ENCODE measurements at places on chromosomes 2 and 18.

- DNase-seq = no peak
Observed at GRCh38 chr2:209097168-209097567, 326.7 kb upstream of the MAP2 start.

GRCh38 chr2:235709124-235709813 is 215.4 kb downstream of the AGAP1 start:
- no peak for DNase-seq

- no peak for DNase-seq
Observed at GRCh38 chr2:148515976-148516375, 128.6 kb upstream of the EPC2 start.

DNA sequence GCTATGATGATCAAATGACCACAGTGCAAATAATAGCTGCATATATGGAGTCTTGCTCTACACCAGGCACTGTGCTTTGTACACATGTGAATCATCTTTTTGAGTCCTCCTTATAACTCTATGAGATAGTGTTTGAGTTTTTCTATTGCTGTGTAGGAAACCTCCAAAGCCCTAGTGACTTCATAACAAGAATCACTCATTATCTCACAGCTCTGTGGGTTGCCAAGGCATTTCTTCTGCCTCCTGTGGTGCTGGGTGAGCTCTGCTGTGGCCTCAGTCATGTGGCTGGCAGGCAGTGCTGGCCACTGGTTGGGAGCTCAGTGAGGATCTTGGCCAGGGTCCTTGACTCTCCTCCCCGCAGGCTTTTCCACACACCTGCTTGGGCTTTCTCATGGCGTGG is 153.4 kb downstream of the CAPN13 start:
- DNase-seq = no peak

- no peak for DNase-seq
Observed at GRCh38 chr2:26141145-26141769, 31.6 kb upstream of the GAREM2 start.

- no peak for DNase-seq
Observed at GRCh38 chr2:31322371-31322770, 88.4 kb downstream of the EHD3 start.

- DNase-seq = no peak
Observed at GRCh38 chr2:36449213-36449612, 93.6 kb downstream of the CRIM1 start.

DNA sequence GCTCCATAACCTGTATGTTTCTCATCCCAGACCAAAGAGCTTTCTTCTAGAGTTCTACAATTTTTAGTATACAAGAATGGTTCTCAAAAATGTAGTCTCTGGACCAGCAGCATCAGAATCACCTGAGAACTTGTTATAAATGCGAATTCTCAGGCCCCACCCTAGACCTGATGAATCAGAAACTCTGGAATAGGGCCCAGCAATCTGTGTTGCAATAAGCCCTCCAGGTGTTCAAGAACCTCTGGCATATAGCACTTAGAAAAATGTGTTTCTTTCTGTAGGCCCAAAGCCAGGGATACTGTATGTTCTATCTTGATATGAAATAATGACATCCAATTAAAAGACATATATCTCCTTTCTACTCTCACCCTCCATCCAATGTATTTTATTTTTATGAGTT is 10.4 kb downstream of the PAIP2B start:
- no peak for DNase-seq

- no peak for DNase-seq
Observed at GRCh38 chr2:73859721-73860586, 31.2 kb downstream of the STAMBP start.

- DNase-seq = no peak
Observed at GRCh38 chr2:6143812-6144211, 451.6 kb downstream of the SOX11 start.

- DNase-seq = no peak
Observed at GRCh38 chr18:36629138-36629530, 199.7 kb downstream of the TPGS2 start.

GRCh38 chr2:96407919-96408550 is 72.5 kb downstream of the NCAPH start:
- DNase-seq = no peak

DNA sequence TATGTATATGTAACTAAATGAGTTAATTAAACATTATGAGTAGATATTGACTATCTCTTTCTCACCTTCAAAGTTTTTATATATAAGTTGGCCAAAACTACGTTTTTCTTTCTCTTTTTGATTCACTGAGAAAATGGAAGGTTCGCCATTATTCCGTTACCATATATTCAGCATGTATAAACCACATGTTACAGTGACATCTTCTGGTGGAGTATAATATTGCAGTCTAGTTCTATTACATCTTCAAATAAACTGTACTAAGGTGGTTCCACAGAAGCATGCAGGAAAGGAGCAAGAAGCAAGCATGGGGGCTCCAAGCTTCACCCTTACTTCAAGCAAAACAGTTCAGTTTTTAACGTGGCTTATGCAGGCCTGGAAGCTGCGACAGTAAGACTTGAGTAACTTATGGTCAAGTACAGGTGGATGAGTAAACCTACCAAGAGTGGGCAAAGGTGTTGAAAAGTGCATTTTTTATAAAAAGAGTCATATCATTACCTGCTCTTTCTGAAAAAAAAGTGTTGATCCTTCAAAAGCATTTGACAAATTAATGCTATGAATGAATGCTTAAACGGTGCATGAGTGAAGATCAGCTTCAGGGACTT is 129.8 kb upstream of the RAB6C start:
- DNase-seq = no peak

DNA sequence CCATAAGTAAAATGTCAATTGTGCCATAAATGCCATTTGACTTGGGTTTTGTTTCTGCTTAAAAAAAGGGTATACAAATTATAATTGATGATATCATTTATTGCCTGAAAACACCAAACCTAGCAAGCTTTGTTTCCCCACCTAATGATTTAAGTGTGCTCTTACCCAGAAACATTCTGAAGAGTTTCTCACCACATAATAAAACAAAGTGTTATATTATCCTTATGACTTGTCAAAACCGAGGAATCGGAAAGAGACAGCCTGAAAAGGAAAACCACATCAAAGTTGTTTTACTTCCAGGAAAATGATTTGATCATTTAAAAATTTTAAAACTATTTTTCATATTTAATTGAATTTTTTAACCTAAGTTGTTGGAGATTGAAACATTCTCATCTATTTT is 170.5 kb upstream of the SLC39A10 start:
- no peak for DNase-seq

- DNase-seq = no peak
Observed at GRCh38 chr18:70907673-70908072, 618.8 kb downstream of the SOCS6 start.

DNA sequence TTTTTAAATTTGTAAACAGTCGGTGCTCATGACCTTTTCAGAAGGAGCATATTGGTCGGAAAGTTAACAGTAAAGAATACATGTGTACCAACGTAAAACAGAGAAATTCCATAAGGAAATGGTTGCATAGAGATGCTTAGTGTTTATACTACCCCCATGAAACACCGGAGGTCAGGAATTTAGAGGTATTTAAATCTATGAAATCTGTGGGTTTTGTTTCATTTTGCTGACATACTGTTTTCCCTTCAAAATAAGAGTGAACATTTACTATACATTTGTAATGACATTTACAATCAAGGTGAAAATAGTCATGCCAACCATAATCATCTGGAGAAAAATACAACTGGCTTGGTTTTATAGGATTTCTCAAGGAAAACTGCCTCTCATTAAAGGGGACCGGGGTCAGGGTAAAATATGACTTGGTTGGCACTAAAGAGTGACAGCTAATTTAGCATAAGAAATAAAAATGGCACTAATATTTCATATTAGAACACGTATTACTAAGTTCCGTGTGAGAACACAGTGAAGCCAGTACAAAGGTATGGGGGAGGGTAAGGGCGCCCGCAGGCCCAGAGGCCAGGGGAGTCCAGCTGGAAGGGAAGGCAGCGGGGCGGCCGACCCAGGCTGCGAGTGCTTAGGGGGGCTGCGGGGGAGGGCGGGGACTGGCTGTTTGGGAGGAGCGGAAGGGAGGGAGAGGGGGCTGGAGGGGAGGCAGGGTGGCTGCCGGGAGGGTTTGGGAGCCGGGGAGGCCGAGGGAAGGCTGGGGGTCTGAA is 1.1 kb upstream of the RNU4ATAC start:
- no peak for DNase-seq

- no peak for DNase-seq
Observed at GRCh38 chr2:235698491-235698890, 204.6 kb downstream of the AGAP1 start.
